AG10803 (cell line): ENCODE measurements at places on chromosomes 2 and 18.

DNA sequence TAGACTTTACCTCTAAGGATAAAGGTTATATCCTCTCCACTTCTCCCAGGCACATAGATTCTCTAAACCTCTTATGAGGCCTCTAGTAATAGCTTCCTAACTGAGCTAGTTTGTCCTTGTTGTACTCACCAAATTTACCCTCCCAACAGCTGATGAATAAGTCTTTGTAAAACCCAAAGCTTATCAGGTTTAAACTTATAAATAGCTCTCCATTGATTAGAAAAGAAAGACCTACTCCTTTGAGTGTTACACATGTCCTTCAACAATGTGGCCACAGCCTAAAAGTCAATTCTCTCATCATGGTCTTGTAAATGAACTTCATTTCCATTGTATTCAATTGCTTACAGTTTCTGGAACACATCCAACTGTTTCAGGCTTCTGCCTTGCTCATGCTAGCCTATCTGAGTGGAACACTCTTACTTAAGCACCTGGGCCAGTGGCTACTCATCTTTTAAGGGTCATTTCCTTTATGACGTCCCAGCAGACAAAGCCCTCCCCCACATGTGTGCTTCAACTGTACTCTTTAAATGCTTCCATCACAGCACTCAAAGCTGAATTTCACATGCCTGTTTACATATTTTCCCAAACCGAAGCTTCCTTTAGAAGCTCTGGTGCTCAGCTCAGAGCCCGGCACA lies 131.6 kb downstream of the CDH2 start:
- peak; percentile 70 for DNase-seq

DNA sequence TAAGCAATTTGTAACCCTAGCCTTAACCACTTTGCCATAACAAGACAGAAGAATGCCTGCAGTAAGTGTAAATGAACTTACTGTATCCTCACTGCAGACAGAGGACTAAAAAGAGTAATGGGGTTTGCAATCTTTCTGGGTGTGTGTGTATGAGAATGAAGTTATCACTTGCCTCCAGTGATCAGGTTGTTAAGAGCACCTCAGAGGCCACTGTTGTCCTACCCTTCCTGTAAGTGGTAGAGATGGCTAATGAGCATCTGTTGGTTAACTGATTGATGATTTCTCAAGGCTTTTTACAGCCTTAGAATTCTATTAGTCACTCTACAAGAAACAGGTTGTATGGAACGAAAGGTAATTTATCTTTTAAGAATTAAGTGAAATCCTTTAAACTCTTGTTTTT lies 27.6 kb upstream of the GTF2A1L start:
- no peak for DNase-seq

DNA sequence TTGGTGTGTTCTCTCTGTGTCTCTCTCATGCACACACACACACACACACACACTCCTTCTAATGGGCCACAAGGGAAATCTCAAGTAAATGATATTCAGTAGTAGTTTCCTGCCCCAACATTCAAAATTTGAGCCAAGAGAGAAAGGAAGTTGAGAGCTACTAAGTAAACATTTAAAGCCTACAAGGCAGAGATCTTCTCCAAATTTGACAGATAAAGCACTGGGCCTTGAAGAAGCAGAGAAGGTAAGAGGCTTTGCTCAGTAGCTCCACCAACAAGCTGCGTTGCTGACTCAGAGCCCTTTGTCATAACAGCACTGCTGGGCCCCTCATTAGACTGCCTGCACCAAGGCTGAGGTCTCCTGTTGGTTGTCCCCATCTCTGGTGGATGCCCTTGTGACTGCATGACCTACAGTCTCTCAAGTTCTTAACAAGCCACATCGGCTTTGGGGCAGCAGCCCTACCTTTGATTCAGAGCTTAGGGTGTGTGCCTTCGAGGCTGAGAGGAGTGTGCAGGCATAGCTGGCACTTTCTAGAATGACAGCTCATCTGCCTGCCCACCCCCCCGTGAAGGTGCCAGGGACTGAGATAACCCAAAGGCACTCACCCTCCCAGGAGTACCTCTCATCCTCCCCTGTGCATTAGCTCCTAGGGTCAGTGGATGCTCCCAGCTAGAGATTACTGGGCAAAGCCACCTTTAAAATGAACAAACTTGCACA lies 32.3 kb upstream of the NEB start:
- no peak for DNase-seq

- DNase-seq = no peak
Measured at GRCh38 chr2:198326431-198326830, 522.0 kb downstream of the PLCL1 start.

- no peak for DNase-seq
Measured at GRCh38 chr2:20439193-20439475, 7.7 kb upstream of the RHOB start.

DNA sequence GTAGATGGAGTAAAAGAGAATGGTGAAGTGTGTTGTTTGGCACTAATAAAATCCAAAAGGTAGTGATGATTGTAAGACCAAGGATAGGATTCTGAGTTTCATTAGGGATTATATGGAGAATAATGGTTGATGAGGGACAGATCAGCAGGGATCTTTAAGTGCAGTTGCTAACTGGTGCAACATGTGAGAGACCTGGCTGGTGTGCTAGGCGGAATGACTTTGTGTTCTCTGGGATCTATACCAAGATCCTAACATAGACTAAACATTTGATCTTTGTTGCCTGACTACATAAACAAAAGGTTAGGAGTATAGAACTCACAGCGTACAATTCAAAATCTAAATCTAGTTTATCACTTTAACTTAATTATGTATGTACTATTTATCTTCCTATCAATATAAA lies 135.4 kb downstream of the PTRHD1 start:
- no peak for DNase-seq

DNA sequence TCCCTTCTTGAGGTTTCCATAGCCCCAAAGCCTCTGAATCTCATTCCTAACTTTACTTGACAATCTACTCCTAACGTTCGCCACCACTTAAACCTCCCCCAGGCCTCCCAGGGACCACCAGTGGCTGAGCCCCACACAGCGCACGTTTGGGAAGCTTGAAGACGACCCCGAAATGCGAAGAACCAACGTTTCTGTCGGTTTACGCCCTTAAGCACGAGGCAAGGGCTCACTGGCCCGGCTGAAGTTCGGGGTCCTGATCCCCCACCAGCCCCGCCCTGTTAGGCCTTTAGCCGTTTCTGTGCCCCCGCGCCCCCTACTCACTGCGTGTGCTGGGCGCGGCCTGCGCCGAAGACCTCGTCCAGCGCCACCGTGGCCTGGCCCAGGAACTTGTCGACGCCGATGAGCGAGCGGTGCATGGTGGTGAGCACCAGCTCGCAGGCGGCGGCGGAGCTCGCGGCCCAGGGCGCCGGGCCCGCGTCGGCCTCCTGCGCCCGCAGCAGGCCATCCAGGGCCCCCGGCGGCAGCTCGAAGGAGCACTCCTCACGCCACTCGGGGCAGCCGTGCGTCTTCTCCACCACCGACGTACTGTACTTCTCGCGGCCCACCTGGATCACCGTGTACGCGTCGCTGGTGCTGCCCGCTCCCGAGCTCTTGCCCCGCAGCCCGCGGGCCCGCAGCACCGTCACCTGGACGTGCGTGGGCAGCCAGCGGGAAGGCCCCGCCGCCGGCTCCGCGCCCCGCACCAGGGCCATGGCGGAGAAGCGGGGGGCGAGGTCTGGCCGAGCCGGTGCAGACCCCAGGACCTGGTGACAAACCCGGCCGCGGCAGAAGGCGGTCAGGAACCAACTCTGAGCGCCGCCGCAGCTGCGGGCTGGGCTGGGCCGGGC lies 479 bp downstream of the RAB11FIP5 start:
- peak; percentile 53 for DNase-seq

DNA sequence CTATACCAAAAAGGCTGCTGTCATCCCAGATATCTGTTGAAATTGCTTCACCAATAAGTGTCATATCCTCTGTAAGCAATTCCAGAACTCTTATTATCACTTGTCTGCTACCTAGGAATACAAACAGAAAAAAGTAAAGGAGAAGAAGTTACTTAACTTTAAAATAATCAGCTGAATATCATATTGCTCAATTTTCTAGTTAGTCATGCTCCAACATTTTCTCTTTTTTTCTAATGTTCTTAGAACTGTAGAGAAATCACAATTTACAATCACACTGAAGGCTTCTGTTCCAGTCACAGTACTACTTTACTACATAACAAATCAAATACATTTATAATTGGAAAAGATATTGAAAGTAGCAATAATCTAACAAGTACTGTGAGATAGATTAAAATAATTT lies 17.4 kb downstream of the RTTN start:
- DNase-seq = peak; percentile 17

- peak; percentile 87 for DNase-seq
Measured at GRCh38 chr18:3450012-3450798, at the start of gene TGIF1. Gene TGIF1 (plus strand): TSS chr18:3450172. CDS start chr18:3450490, 318 bp downstream.

DNA sequence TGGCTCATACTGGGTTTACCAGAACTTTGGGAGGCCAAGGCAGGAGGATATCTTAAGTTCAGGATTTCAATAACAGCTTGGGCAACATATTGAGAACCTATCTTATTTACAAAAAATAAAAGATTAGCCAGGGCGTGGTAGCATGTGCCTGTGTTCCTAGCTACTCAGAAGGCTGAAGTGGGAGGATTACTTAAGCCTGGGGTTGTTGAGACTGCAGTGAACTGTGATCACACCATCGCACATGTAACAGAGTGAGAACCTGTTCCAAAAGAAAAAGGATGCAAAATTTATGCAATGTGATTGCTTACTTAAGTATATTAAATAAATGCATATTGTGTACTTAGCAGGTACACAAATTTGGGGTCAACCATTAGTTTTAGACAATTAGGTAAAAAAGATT lies 768.9 kb upstream of the CDH7 start:
- no peak for DNase-seq

GRCh38 chr2:235500761-235501672 lies 7.2 kb downstream of the AGAP1 start:
- peak; percentile 48 for DNase-seq

DNA sequence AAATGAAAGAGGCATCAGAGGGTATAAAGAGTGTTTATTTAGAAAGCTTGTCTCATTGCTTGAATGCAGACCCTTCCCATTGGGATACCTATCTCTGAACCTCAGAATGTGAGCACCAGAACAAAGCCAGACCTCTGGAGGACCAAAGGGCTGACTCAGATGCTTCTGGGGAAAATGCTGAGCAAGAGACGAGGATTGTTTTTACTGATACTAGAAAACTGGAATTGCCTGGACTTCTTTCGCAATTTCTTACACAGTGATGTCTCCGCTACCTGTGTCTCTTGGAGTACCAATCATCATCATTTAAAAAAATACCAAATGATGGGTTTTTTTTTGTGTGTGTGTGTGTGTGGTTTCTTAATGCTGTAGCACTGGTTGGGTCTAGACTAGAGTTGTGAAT lies 55.6 kb upstream of the CCDC85A start:
- no peak for DNase-seq

GRCh38 chr2:128524183-128524582 lies 205.5 kb upstream of the HS6ST1 start:
- DNase-seq = no peak

DNA sequence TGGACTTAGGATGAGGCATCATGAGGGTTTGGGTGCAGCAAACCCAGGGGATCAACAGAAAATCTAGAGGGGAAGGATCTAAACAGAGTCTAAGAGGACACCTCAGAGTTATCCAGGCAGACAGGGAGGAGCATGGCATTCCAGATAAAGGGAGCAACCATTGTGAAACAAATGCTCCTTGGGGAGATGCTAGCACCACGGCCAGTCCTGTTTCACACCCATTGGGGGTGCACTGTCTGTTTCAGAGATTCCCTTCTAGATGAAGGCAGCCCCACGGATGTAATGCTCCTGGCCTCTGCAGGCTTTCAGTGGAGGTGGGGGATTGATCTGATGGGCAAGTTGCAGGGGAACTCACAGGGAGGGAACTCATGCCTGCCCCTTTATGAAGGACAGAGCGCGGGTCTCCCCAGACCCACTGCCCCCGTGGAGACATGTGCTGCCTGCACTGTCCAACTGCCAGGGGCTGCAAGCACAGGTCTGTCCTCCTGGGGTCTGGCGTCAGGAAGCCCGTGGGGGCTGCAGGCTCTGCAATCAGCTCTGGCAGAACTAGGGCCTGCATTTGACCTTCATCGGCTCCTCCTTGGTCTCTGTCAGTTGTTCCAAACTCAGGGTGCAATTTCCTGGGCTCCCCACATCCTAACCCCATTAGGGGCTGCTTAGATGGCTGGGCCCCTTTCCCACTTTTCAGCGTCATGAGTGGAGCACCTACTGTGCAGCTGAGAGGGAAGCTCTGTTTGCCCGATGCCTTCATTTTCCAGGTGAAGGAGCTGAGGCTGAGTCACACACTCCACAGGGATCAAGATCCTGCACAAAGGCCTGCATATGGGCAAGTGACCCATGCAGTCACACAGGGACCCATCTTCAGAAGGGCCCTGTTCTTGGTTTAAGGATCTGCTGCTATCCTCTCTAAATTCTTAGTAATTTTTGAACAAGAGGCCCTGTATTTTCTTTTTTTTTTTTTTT lies 163.4 kb downstream of the ARL4C start:
- DNase-seq = no peak

GRCh38 chr2:168116448-168116847 lies 130.9 kb downstream of the STK39 start:
- DNase-seq = no peak

DNA sequence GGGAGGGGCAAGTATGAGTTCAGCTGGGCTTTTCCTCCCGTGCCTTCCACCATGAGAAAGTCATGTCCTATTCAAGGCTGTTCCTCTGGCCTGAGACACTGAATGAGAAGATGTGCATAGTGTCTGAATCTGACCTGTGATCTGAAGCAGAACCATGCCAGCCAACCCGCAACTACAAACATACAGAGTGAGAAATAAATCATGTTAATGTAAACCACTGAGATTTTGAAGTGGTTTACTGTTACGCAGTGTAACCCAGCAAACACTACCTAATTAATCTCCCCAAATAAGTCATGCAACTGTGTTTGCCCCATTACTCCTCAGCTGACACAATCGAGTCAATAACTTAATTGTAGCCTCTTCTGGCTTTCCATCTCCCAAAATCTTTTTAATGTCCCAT lies 49.2 kb downstream of the METTL4 start:
- DNase-seq = no peak

DNA sequence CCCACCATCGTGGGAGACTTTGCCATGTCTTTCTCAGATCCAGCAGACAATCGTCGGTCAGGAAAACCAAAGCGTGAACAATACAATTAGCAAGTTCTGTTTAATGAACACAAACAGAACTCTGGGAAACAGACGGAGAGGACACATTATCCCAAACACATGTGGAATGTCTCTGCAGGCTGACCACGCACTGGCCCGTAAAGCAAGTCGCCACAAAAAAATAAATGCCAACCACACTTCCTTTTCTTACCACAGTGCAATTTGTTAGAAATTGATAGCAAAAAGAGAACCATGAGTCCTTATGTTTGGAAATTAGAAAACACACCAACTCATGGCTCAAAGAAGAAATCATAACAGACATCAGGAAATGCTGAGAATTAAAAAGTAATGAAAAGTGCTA lies 210.9 kb downstream of the TWIST2 start:
- DNase-seq = peak; percentile 9
